GM12878 (cell line): ENCODE measurements at places on chromosomes 7 and 10.

DNA sequence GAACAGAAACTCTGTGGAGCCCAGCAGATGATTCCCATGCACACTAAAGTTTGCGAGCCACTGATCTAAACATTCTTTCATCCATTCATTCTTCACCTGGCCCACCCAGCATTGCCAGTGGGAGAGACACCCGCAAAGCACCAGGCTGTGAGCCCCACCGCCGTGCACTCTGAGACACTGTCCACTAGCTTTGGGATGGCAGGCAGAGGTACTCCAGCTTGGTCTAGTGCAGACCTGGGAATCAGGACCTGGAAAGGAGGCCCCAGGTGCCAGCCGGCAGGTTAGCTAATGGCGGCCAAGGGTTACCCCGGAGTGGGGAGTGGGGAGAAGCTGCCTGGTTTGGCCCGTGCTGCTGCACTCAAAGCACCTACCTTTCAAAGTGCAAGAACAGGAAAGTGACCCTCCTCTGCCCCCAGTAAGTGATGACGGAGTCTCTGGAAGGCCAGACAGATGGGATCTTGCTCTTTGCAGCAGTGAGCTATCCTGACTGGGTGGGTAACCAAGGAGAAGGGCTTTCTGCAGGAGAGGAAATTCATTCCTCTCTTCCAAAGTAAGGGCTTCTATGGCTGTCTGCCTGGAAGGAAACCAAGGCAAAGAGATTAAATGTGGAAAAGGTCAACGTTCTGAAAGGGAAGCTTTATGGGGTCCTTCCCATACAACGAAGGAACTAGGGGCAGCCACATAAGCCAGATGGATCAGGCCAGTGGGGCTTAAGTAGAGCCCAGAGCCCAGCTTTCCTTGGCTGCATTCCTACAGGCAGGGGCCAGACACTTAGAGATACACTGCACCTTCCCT, 74.2 kb upstream of the LRRC4 start:
- no peak for DNase-seq

- DNase-seq, result no peak
Measured at GRCh38 chr10:3110782-3111620, 43.7 kb downstream of the PFKP start.

GRCh38 chr10:116151076-116151475, 121.9 kb downstream of the GFRA1 start:
- no peak for DNase-seq

GRCh38 chr7:13687500-13687899, 302.0 kb downstream of the ETV1 start:
- DNase-seq, result no peak

GRCh38 chr7:139680676-139681462, 96.9 kb downstream of the HIPK2 start:
- DNase-seq, result no peak

DNA sequence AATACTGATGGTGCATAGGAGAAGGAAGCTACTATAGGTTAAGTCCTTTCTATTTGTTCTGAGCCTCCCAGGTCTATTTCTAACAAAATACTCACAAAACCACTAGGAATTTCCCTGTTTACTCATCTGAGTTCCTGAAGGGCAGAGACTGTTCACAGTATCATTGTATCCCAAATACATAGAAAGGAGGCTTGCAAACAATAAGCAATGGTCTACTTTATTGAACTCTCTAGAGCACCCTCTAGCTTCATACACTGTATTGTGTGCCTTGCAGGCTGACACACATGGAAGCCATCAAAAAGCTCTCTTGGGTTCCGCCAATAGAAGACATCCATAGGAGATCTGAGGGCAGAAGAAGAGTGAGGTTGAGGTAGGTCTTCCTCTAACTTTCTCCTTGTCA, 826.1 kb downstream of the GRM8 start:
- no peak for DNase-seq

GRCh38 chr10:62182171-62182570, 86.5 kb downstream of the RTKN2 start:
- DNase-seq, result no peak

GRCh38 chr7:50264908-50265307, 39.6 kb upstream of the IKZF1 start:
- no peak for DNase-seq

DNA sequence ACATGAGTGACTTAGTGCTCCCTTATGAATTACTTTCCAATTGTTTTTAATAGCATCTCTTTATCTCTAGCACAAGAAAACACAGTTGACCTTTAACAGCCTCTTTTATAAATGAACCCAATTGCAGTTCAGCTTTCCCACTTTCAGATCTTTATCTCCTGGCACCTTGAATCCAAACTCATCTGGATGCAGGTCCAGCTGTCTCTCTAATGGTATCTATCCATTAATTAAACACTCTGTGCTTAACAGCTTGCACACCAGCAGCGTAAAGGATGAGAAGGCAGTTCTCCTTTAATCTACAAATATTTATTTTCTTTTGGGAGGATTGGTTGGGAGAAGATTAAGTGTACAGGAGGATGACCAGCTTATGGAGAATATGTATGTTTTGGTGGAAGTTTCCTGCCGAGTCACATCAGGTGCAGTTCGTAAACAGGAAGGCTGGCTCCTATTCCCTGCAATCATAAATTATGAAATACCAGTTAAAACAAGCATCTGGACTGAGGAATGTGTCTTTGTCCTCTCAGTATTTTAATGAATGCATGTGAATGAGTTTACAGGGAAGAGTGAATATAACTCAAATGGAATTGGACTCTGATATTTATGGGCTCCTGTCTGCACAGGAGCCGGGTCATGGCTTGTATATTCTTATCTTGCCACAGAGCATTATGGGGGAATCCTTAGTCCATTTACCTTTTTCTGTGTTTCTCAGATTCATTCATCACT, 232.7 kb downstream of the PHF14 start:
- DNase-seq, result no peak

DNA sequence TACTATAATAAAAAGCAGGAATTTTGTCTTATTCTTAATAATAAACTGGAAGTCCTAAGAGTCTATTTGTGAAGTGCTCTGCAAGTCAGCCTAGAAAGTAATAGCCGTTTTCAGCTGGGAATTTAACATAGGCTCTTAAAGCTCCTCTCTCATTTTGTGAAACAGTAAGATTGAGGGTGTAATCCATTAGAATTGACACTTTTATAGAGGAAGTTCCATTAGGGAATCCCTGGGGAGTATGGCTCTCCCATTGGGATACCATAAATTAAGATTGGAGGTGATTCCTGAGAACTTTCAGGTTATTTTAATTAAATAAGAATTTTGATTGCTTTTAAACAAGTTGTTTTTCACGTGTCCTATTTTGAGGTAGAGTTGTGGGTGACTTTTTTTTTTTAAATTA, 68.0 kb downstream of the EXOC4 start:
- DNase-seq, result no peak

GRCh38 chr10:29106287-29106686, 182.6 kb upstream of the LYZL1 start:
- no peak for DNase-seq

- no peak for DNase-seq
Measured at GRCh38 chr7:111877931-111878330, 315.6 kb upstream of the IMMP2L start.

DNA sequence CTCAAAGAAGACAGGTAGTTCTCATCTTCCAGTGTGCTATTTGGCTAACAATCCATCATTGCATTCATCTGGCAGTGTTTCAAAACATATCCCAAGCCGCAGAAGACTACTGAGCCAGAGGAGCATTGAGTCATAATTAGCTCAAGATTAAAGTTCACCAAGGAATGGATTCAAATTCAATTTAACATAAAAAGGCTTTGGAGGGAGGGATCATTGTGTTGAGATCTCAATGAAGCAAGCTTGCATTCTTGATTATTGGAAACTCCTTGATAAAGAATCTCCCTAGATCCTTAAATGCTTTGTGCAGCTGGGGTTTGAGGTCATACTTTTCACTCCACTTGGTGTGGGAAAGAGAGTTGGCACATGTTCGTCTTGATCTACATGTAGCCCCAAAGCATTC, 142.8 kb upstream of the SEMA3A start:
- DNase-seq, result no peak

- no peak for DNase-seq
Measured at GRCh38 chr10:85225311-85225710, 896.9 kb downstream of the CCSER2 start.

DNA sequence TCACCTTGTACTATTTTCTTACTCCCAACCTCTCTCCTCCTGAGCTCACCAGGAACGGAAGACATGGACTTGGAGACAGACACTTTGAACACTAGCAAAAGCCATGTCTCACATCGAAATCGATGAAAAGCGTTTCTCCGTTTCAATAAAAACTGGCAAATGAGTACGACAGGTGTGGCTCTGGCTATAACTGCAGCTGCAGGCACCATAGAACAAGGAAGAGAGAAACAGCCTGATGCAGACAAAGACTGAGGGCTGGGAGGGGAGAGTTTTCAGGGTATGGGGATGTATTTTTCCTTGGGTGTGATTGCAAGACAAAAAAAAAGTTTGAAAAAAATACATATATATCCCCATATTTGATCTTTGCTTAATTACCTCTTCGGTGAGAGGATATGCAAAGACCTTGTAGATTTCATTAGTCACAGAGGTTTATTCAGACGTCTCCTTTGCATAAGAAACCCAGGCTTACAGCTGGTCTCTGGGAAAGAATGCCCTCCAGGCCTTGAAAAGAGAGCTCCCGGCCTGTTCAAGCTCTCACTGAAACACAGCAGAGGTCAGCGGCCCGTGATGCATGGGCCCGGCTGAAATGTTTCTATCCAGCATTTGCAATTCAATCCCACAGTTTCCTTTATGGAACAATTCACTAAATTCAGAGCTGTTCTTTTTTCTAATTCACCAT, 63.1 kb downstream of the TLL2 start:
- no peak for DNase-seq

- no peak for DNase-seq
Measured at GRCh38 chr10:111107023-111107422, 30.2 kb downstream of the ADRA2A start.

DNA sequence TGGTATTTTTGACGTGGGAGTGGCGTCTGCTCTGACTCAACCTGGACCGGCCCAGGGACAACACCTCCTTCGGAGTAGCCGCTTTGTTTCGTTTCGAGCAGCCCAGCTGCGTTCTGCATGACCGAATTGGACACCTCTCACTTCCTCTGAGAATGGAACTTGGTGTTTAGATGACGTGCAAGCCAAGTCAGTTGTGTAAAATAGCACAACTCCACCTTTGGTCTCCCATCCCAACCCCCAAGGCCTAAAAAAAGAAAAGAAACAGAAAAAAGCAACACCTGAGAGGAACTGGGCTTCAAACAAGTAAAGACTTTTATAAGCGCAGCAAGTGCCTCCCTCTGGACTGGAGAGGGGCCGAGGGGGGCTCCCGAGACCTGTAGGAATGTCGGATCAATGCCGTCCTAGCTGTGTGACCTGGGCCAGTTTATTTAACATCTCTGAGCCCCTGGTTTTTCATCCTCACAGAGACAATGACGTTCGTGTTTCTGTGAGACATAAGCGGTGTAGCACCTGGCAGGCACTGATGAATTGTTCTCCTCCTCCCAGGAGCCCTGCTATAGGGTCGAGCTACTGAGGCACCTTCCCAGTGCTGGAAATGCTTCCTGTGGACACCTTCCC, 52.0 kb upstream of the SMNDC1 start:
- peak; percentile 100 for DNase-seq

DNA sequence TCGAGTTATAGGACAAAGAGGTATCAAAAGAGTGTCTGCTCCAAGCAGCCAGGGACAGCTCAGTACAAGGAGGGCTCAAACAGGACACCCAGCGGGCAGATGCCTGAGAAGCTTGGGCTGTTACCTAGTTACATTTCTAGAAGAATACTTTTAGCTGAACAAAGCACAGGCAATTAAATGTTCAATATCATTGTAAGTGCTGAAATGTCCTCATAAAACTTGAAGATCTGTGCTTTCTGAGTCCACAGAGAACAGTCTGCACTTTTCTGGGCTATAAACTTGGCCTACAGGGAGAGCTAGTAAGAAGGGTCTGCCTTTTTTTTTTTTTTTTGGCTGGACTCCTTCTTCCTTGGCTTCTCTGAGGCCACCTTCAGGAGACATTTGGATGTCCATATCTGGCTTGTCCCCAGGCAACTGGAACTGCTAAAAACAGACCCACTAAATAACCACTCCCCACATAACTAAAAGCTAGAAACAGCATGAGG, 123.2 kb downstream of the SLC16A9 start:
- DNase-seq, result no peak

DNA sequence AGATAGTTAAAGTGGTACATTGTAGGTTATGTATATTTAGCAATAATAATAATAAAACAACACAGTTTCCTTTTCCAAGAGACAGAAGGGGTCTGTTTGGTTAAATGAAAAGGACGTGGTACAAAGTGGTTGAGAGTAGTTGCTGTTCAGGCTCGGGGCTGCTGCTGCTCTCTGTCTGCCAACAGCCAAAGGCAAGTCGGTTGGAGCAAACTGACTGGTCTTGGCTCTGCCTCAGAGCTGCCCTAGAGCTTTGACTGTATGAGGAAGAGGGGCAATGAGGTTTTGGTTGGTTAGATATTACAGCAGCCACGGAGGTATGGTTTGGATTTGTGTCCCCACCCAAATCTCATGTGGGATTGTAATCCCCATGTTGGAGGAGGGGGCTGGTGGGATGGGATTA, 95.3 kb downstream of the CACNB2 start:
- no peak for DNase-seq

DNA sequence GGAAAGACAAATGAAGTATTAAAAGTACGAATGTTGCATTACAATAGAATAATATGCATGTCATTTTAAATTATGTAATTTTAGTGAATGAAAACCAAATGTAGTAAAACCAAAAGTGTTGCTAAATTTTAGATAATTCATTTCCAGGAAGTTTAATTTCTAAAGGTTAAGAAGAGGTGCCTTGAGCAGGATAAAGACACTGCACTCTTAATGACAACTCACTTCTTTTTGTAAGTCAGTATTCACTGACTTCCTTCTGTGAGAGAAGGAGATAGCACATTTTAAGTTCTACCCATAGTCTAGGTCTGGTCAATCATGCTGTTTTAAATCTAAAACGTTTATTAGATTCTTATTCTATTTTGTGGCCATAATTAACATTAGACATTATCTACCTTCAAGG, 160.2 kb downstream of the CRPPA start:
- DNase-seq, result no peak

DNA sequence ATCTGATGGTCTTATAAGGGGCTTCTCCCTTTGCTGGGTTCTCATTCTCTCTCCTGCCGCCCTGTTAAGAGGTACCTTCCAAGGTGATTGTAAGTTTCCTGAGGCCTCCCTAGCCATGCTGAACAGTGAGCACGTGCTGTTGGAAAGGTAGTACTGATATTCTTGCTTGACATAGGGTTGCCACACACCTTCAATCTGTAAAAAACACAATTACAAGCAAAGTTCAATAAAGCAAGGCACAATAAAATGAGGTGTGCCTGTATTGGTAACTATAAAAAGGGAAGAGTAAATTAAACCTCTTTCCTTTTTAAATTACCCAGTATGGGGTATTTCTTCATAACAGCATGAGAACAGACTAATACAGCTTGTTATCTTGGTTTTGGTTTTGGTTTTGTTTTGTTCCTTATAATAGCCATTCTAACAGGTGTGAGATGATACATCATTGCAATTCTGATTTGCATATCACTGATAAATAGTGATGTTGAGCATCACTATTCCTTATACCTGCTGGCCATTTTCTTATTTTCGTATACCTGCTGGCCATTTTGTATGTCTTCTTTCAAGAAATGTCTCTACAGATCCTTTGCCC, 164.9 kb upstream of the TRIM24 start:
- no peak for DNase-seq

- DNase-seq, result no peak
Measured at GRCh38 chr10:60350400-60350799, 39.3 kb downstream of the ANK3 start.
